PC-9 (cell line): ENCODE measurements at places on chromosomes 6 and 20. TPM values are rescaled to one million over a fixed set of nuclear protein-coding genes. Genes with fewer than 3 reads are reported as not detected.

DNA sequence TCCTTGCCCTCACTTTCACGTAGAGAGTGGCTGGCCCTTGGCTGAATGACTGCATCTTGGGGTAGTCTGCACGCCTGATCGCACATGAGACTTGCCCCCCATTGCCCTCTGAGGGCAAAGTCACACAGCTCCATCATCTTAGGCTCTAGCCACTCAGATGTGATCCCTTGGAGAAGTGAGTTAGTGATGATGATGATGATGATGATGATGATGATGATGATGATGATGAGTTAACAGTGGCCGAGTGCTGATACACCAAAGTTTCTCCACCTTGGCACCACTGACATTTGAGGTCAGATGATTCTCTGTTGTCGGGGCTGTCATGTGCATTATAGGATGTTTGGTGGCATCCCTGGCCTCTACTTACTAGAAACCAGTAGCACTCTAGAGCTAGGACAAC, 84.0 kb downstream of the PREX1 start:
- DNase-seq = no peak

- no peak for DNase-seq
Measured at GRCh38 chr6:41939176-41939847, 2.3 kb downstream of the CCND3 start.

- DNase-seq = no peak
Measured at GRCh38 chr6:156752666-156753301, 24.4 kb upstream of the ARID1B start.

- DNase-seq = no peak
Measured at GRCh38 chr6:43367245-43367984, 2.0 kb downstream of the ZNF318 start.

- DNase-seq = no peak
Measured at GRCh38 chr20:44028003-44028730, 113.5 kb downstream of the TOX2 start.

- no peak for DNase-seq
Measured at GRCh38 chr20:8718279-8718678, 350.6 kb upstream of the PLCB4 start.

DNA sequence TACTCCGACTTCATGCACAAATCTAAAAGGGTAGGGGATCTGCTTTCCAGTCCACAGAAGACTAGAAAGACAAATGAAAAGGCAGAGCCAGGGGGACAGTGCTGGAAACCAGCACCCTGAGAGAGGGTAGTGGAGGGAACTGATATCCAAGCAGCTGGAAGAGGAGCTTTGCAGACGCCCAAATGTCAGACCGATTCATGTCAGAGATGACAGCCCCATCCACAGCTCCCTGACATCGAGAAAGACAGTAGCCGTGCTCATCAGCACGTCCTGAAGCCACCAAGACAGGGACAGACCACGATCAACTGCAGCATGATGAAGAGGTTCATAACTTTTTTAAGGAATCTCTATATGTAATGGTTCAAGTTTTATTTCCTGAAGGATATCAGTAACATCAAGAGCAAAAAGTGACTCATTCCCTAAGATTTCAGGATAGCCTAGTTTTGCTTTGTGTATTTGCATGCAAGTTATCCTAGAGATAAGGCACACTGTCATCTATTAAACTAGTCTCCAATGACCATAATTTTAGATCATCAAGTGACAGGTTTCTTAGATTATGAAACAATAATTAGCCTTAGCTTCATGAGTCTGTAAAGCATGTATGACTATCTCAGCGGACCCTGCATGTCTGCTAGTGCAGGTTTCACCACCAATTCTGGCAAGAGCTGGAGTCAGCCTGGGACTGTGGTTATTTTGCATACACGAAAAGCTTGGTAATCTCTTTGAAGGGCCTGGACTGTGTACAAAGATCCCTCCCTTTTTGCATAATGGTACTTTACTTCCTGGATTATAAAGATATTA, 43.0 kb downstream of the PRDM1 start:
- peak; percentile 60 for DNase-seq

GRCh38 chr6:44050872-44051505, 76.3 kb downstream of the MRPL14 start:
- DNase-seq = peak; percentile 56

GRCh38 chr20:63082308-63082938, 75.7 kb upstream of the BHLHE23 start:
- no peak for DNase-seq

DNA sequence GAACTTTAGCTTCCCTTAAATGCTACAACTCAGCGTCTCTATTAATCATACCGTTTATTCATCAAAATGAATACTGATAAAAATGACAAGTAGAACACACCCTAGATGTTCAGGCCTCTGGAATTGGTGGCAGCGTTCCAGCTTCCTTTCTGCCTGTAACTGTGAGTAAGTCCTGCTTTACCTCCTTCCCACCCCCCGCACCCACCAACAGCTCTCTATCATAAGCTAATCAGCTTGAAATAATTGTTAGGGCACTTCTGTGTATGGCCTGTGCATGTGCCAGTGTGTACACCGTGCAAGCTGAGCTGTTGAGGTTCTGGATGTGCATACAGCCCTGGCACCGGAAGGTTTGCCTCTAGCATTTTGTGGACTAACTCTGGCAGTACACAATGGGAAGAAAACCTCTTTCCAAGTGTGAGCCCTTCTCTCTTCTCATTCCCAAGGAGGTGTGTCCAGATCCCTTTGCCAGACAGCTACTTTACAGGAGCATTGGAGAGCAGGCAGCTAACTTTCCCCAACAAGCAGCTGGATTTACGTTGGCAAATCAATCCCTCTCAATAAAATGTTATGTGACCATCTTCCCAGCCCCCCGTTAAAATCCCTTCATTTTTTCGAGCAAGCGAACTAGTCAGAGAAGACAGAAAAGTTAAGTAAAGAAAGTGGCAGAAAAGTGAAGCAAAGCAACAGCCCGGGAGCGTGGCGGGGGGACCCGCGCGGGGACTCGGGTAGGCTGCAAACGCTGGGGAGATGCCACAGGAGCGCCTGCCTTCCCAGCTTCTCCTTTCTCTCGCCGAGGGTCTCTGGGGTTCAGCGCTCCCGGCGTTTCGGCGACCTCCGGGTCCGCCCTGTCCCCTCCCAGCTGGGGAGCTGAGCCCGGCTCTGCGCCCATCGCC, 803 bp upstream of the ADGRG6 start:
- peak; percentile 88 for DNase-seq

- DNase-seq = no peak
Measured at GRCh38 chr6:36570264-36570663, 23.0 kb upstream of the STK38 start.

- DNase-seq = no peak
Measured at GRCh38 chr6:27836783-27837624, 75.2 kb downstream of the OR2B2 start.

GRCh38 chr20:20085071-20085470, 32.7 kb downstream of the CFAP61 start:
- no peak for DNase-seq

DNA sequence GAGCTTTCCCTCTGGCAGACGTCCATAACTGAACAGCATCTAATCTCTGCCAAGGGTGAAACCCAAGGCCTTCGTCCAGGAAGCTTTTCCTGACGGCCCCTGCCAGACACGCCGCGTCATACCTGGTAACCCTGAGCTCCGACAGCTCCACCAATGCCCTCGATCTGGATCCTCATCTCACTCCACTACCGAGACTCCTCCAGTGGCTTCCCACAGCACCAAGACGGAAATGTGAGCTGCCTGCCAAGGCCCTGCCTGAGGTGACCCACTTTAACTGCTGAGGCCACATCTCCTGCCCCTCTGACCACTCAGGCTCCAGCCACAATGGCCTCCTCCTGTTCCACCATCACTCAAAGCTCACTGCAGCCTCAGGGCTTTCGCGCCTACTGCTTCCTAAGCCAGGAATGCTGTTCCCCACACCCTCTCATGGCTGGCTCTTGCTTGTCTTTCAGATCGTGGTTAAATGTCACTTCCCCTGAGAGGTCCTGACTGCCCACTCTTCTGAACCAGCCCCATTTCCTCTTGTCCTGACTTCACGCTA, 143.2 kb downstream of the PREX1 start:
- DNase-seq = peak; percentile 38

DNA sequence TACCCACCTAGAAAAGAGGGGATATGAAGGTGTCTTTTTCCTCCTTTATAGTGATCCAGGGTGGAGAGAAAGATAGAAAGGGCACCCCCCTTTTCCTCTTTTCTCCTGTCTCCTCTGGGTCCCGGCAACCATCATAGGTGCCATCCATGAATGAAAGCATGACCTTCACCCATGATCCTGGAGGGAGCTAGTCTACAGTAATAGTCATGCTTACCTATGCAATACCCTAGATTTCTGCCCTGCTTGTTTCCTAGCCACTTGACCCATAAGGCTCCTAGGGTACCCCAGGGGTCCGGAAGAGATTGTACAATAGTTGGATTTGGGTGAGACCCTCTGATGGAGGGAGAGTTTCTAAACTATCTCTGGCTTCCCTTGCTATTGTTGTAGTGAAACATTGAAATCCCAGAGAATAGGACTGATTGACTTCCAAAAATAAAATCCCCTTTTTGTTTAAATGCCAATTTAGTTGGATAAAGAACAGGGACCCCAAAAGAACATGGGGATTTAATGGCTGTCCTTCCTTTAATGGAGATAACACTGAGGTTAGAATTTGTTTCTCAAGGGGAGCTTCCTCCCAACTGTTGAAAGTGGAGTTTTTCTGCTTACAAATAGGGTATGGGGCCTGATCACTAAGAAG, 366.8 kb upstream of the KHDRBS2 start:
- DNase-seq = no peak

GRCh38 chr6:84422380-84422968, 195.0 kb upstream of the CEP162 start:
- DNase-seq = no peak

DNA sequence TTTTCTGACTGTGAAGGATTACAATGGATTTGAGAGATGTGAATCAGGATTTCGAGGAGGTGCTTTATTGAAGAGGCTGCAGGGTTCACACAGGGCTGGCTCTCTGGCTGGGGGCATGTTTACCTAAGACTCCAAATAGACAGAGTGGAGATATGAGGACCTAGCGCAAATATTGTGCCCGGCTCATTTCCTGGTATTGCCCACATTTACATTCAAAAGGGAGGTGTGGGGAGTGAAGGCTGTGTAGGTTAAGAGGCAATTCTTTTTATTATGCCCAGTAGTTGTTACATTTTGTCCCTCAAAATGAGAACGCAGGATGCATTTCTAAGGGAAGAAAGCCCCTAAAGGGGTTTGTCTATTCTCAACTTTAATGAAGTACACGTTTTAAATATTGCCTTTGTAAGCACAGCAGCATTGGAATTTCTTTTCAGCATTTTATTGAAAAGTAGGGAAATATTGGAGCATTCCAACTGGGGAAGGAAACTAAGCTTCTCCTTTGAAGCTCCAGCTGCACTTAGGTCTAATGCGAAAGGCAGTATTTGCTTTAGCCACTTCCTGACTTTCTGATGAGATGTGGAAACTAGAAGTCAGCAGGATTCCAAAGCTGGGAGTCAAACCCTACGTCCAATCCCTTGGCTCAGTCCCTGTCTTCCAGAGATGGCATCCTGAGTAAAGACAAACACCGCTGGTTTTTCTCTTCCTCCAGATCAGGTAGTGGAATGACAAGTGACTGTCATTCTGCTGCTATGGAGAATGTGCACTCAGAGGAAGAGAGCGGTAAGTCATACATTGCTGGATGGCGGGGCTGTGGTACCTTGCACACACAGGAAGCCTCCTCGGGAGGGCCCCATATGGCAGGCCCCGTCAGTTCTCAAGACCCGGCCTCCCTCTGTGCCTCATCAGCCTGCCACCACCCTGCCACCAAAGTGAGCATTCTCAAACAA, 70.7 kb downstream of the MYB start:
- DNase-seq = no peak

DNA sequence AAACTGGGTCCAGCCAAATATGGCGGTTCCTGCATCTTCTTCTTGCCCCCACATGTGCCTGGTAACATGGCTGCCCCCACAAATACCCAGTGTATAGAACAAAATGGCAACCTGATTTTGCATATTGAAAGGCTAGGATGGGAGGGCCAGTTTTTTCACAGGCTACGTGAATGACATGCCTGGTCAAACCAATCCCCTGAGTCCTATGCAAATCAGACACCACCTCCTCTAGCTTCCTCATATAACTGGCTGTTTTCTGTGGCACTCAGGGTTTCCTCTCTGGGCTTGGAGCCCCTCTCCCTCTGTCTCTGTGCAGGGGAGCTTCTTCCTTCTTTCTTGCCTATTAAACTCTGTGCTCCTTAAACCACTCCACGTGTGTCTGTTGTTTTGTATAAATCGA, 372.1 kb downstream of the KIF16B start:
- no peak for DNase-seq

DNA sequence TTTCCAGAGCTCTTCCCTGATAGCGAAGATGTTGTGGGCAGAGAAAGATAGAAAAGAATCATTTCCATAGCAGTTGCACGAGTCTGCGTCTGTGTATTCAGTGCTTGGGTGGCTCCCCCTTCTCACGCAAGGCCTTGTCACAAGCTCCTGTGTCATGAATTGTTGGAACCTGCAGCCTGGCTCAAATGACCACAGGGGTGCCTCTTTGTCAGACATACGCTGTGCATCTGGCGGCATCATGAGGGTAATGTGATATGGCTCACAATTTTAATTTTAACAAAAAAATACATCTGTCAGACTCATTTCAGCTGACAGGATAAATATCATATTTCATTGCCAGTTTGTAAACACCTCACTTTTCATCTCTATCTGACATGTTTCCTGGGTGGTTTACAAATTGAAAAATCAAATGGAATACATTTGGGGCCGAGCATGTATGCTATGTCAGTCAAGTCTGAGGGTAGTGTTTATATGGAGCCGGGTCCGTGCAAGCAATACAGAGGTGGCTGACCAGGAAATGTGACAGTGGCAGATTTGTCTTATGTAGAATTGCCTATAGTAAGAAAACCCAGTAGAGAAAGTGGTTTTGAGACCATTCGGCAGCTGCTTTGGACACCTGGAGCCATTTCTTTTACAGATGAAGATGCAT, 90.9 kb downstream of the CAP2 start:
- DNase-seq = no peak

- DNase-seq = no peak
Measured at GRCh38 chr6:44071670-44072451, 55.4 kb downstream of the MRPL14 start.

- DNase-seq = no peak
Measured at GRCh38 chr6:139017227-139017626, 11.3 kb upstream of the ABRACL start.

DNA sequence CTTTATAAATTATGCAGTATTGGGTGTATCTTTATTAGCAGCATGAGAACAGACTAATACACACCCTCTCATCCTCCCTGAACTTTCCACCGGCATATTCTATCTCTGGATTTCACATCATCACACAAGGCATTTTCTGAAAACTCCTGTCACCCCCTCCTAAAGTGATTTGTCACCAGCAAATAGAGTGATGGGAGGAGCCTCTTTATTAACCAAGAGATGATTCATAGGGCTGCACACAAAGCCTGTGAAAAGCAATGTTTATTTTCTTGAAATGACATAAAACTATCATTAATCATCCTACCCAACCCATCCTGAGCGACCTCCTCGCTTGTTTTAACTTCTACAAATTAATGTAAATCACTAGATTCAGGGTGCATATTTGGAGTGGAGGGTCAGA, 394.7 kb upstream of the SULF2 start:
- DNase-seq = peak; percentile 25

GRCh38 chr6:23531666-23532065, 594.3 kb upstream of the NRSN1 start:
- no peak for DNase-seq

ENPP4 gene
- total RNA-seq = 6.2 and 7.1 TPM in 2 replicates

ANKEF1 gene
- total RNA-seq = 9.5 and 11.1 TPM in 2 replicates

KCNK17 gene
- not detected in 2 replicates for total RNA-seq

NRN1 gene
- not detected in 2 replicates for total RNA-seq

TOMM34 gene
- 65.9 and 71.1 TPM in 2 replicates for total RNA-seq

CNBD2 gene
- total RNA-seq = 6.2 and 7.3 TPM in 2 replicates

OPRM1 gene
- total RNA-seq = not detected in 2 replicates

ZNF165 gene
- 10.5 and 12.6 TPM in 2 replicates for total RNA-seq

OR2J2 gene
- total RNA-seq = not detected in 2 replicates
